ENCODE measurements at places on chromosomes 16 and 17.

GRCh38 chr16:6573577-6573976 is 759.1 kb upstream of the RBFOX1 start:
- DNase-seq: peak; percentile 1

GRCh38 chr17:75364078-75364477 is 41.4 kb downstream of the GRB2 start:
- no peak for DNase-seq

GRCh38 chr17:48429638-48430586 is at the start of gene SKAP1:
TSS of gene SKAP1 (minus strand) at chr17:48430214.
- DNase-seq: no peak

DNA sequence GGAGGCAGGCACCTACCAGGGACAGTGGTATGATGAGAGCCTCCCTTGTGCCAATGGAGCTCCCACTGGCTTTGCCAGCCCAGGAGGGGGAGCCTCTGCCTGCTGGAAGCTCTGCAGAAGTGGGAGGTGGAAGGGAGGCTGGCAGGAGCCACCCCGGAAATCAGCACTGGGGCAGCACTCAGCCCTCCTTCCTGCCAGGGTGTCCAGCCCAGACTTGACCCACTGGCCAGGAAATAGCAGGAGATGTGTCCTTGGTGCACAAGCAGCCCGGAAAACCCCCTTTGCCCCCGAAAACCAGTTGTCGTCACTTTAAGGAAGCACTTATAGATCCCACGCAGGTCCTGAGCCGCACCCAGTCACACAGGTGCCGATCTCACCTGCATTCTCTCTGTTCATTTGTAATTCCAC is 49.3 kb upstream of the CACNG4 start:
- no peak for DNase-seq

DNA sequence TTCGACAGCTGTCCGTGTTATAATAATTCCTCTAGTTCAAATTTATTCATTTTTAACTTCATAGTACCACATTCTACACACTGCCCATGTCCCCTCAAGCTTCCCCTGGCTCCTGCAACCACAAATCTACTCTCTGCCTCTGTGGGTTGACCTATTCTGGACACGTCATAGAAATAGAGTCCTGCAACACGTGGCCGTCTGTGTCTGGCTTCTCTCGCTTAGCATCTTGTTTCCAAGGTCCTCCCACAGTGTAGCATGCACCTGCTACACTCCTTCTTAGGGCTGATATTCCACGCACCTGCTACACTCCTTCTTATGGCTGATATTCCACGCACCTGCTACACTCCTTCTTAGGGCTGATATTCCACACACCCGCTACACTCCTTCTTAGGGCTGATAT is 16.5 kb downstream of the SCGB1C2 start:
- no peak for DNase-seq

GRCh38 chr17:62637809-62638208 is 10.3 kb downstream of the MRC2 start:
- DNase-seq: peak; percentile 18

DNA sequence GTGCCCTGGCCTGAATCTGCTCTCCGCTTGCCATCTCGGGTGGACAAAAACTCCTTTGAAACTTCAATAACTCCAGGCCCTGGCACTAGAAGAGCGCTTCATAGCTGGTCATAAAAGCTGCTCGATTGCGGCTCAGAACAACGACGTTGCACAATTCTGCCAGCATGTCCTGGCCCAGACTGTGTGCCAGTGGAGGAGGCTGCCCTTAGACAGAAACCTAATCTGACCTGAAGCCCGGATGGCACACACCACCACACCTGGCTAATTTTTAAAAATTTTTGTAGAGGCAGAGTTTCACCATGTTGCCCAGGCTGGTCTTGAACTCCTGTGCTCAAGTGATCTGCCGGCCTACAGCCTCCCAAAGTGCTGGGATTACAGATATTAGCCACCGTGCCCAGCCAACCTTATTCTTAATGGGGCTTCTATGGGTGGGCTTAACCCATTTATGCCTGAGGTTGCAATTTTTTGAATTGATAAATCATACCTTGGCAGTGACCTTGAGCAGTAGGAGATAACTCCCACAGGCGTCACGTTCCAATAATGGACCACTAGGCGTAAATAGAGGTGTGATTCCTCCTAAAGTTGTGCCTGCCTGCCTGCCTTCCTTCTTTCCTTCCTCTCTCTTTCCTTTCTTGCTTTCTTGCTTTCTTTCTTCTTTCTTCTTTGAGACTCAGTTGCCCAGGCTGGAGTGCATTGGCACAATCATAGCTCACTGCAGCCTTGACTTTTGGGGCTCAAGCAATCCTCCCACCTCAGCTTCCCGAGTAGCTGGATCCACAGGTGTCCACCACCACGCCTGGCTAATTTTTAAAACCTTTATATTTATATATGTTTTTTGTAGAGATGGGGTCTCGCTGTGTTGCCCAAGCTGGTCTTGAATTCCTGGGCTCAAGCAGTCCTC is 1.1 kb upstream of the PPL start:
- DNase-seq: no peak

DNA sequence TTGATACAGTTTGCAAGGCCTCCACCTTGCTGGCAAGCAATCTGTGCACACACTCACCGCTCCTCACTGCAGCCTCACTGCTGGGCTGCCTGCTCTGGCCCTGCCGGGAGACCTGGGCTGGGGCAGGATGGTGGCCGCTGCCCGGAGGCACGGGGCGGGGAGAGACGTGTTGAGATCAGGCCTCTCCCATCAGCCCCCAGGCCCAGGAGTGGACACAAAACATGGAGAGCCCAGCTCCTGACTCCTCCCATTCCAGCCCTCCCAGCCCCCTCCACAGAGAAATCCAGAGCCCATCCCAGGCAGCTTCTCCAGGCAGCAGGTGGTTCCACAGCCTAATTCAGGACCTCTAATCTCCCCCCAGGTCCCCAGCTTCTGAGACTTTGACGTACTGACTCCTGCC is 23.1 kb upstream of the RPL38 start:
- no peak for DNase-seq

DNA sequence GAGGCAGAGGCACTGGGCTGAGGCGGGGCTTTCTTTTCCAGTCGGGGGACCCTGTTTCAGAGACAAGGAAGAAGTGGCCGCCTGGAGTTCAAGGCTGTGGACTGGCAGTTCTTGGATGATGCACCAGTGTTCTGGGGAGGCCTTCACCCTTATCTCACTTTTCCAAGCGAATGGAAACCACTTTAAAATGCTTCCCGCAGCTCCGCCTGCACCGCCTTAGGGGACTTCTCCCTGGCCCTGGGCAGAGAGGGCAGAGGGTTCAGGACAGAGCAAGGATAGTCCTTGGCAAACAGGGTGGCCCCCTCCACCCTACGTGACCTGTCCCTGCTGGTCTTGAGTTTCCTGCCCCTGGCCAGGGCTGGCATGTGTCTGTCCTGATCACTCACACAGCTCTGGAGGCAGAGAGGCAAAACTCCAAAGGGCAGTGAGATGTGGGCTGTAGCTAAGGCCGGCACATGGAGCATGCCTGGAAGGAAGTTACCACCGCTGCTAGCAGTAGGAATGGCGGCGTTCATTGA is 20.6 kb downstream of the RTN4RL1 start:
- no peak for DNase-seq

- DNase-seq: no peak
Observed at GRCh38 chr17:58996968-58997367, 109.7 kb downstream of the TRIM37 start.

DNA sequence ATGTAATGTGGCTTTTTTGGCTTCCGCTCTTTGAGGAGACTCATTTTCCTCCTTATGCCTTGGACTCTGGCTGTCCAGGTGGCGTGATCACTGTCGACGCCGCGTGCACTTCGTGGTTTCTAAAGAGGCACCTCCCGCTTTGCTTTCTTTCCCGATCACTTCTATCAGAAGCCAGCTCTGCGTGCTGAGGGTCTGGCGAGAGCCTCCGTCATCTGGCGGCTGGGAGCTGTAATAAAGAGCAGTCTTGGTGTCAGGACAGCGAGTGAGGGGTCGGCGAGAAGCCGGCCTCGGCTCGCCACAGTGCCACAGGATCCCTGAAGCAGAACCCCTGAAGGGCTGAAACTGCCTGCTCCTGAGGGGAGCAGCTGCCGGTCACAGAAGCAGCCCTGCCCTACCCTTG is 7.4 kb downstream of the ZNF750 start:
- no peak for DNase-seq

DNA sequence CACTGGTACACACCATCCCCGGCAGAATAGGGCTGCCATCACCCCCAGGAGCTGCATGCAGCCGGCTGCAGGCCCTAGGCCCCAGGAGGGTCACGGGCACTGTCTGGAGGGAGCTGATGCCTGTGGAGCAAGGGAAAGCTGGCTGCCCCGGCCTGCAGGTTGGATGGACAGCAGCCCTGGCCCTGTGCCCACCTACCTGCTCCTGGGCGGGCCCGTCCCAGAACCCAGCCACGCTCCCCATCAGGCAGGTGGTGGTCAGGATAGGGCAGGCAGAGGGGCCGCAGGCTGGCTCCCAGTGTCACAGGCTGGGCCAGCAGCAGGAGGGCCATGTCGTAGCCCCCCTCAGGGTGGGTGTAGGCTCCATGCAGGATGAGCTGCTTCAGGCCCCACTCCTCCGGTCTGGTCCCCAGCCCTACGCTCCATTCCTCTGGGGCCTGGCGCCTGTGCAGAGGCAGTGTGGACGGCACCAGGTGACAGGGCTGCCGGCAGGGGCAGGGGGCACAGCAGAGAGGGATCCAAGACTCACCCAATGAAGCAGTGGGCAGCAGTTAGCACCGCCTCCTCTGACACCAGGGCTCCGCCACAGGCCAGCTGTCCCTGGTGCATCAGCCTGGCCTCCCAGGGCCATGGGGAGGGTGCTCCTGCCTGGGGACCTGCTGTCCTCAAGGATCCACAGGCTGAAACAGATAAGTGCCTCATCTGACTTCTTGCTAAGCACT is 4.0 kb downstream of the PRSS53 start:
- DNase-seq: no peak

- peak; percentile 4 for DNase-seq
Observed at GRCh38 chr17:3003296-3004149, 59.9 kb downstream of the OR1D5 start.

DNA sequence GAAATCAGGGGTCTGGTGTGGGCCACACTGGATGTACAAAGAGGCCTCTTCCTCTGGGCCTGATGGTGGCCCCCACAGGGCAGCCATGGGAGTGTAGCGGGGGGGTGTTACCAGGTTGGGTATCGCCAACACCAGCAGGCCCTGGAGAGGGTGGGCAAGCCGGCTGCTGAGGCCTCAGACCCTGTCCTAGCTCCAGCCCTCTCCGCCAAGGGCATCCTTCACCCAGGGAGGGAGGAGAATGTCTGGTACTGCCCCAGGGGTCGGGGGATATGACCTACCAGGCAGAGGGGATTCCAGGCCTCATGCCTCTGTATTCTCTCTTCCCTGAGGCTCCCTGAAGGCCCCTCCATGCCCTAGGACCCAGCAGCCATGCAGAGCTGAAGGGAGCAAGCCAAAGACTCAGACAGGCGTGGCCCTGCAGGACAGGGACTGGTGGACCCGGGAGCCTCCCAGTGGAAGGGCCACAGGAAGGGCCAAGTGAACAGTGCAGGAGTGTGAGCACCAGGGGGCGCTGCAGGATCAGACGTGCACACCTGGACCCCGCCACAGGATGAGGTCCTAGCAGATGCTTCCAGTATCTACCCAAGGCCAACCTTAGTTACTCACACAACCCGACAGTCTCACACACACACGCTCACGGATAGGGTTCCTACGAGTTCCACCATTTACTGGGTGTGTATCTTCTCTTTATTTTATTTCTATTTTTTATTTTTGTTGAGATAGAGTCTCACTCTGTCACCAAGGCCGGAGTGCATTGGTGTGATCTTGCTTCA is 10.9 kb upstream of the CES4A start:
- DNase-seq: peak; percentile 90

DNA sequence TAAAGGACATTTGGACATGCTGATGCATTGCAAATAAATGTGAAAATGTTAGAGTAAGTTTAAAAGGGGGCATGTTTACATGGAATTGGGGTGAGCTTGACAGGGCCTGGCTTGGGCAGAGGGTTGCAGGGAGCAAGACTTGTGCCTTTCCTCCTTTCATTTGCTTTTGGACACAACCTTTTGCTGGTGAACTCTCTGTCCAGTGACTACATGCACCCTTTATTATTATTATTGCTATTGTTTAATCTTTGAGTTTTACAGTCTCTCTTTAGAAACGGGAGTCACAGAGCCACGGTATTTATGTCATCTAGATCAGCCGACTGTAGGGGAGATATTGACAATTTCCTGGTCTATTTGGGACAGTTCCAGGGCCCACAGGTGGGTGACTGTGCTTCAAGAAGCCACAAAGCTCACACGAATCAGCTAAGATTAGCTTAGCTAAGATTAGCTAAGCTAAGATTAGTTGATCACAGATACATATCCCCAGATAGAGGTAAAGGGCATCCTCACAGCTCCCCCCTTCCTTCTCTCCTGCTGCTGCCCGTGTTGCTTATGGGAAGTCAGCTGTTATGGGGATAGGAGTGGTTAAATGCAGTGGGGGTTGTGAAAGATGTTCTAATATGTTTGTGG is 28.9 kb upstream of the ETV4 start:
- no peak for DNase-seq

- DNase-seq: peak; percentile 35
Observed at GRCh38 chr17:21194226-21194625, 19.7 kb downstream of the TMEM11 start.

GRCh38 chr17:3026125-3026855 is 37.1 kb downstream of the OR1D5 start:
- DNase-seq: no peak

GRCh38 chr16:75555213-75555706 is 792 bp downstream of the TMEM231 start:
- peak; percentile 93 for DNase-seq

DNA sequence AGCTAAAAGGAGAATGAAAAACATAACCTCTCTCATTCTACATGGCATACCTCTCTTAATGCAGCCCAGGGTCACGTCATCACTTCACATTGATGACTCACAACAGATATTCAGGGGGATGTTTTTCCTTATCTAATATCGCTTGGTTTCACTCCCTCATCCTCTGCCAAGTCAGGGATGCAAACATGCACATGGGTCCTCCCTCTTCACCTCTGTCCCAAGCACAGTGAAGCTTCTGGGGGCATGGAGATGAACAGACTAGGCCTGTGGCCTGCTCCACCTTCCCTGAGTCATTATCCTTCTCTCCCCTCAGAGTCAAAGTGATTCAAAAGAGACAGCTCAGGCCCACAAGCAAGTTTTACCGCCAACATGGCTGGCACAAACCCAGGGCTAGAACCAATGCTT is 2.3 kb upstream of the MT2A start:
- DNase-seq: no peak

DNA sequence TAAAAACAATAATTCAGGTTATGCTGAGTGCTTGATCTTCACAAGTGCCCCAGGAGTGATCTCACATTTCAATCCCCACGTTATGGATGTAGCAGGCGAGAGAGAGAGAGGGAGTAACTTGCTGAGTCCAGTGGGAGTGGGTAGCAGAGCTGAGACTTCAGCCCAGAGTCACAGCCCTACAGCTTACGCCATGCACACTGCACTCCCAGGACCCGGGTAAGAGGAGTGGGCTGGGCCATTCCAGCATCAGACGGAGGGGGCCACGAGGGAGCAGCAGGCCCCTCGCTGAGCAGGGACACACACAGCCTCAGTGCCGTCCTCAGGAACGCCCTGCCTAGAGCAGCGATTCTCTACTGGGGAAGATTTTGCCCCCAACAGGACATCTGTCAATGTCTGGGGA is 9.8 kb upstream of the KIF19 start:
- peak; percentile 100 for DNase-seq
